Hematopoietic multipotent progenitor cell treated with erythropoietin and hydrocortisone succinate and interleukin-3 and kit ligand, for 4 days (in vitro differentiated cells): ENCODE measurements at places on chromosomes 13 and 19.
A peak's percentile ranks its signal among the peaks of the same experiment; 100 is the strongest.

DNA sequence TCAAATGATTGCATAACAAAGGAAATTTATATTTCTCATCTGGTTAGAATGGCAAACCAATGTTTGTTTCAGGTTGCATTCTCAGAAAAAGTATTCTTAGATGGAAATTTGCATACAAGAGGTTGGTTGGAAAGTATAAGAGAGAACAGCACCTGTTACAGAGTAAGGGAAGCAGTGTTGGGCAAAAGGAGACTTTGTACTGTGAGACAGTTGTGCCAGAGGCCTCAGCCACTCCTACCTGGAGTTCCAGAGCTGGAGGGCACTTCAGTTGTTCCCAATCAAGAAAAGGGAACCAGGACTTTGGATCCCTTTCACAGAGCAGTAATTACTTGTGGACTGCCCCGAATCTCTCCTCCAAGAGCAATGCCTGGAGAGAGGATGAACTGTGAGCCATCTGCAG is 81.8 kb downstream of the SPRY2 start:
- DNase-seq, result no peak

DNA sequence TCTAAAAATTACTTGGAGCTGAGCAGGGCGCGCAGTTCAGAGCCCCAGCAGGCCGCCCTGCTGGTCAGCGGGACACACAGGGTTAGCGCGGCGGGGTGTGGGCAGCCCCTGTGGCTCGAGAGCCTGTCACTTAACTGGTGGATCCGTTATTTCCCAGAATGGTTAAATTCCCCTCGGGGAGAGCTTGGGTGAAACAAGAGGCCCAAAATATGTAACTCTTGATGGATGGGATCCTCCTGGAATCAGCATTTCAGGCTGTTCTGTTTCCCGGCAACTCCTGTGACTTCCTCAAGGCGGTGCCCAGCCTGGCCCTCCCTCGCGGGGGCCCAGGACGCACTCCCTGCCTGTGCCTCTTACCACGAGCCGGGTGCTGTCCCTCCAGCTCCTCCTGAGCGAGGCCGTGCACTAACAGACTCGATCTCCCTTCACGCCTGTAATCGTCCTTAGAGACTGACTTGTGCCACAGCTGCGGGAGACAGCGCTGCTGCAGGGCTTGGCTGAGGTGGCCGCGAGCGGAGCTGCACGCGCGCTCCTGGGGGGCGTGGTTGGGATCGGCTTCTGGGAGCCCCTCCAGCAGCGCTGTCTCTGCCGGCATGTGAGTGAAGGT is 9.7 kb downstream of the PTBP1 start:
- DNase-seq, result no peak

DNA sequence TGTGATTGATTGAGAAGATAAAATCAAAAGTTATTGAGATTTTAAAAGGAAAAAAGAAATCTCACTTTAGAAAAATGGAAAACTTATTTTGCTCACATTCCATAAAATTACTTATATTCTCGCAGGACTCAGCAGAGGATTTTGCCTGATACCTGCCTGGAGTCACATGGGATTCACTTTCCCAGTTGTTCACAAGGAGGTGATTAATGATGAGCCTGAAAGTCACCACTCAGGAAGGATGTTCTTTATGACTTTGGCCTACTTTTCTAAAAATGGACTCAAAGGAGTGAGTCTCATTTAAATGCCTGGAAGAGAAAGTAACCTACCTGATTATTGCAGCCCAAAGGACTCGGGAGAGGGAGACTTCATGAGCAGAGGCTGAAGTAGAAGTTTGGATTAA is 34.5 kb upstream of the FAM216B start:
- DNase-seq, result no peak

- no peak for DNase-seq
These were observed 1077.3 kb upstream of the MIR17HG start for GRCh38 chr13:90270226-90270625.

- DNase-seq, result peak; percentile 66
These were observed 422 bp upstream of the MTUS2 start for GRCh38 chr13:28819735-28820098.

- no peak for DNase-seq
These were observed 12.9 kb downstream of the MYDGF start for GRCh38 chr19:4657262-4657661.

DNA sequence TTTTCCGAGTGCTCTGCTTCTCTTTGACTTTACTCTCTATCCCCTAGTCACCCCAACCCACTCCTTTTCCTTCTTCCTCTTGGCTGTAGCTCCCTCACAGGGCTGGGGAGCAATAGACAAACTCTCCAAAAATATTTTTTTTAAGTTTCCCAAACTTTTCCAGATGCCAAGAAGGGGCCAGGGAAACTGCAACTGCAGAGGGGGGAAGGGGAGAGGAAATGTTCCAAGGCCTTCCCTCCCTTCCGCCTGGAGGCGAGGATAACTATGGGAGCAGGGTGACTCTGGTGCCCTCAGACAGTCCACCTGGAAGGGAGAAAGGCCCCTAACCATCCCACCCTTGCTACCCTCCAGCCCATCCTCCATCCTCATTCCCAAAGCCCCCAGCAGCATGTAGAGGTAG is 49.4 kb downstream of the LYL1 start:
- no peak for DNase-seq

- no peak for DNase-seq
These were observed 329.8 kb downstream of the MYO16 start for GRCh38 chr13:108959234-108959633.

GRCh38 chr19:44741841-44742329 is 6.6 kb upstream of the BCL3 start:
- peak; percentile 97 for DNase-seq

DNA sequence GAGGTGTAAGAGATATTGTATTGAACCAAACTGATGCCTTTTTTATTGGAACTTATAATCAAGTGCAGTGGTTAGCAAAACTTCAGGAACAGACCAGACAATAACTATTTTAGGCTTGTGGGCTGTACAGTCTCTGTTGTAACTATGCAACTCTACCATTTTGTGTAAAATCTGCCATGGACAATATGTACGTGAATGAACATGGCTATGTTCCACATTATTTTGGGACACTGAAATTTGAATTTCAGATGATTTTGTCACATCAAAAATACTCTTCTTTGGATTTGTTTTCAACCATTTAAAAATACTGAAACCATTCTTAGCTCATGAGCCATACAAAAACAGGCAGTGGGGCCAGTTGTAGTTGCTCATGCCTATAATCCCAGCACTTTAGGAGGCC is 27.9 kb upstream of the PEG3 start:
- DNase-seq, result no peak

- peak; percentile 77 for DNase-seq
These were observed 12.4 kb downstream of the NOSIP start for GRCh38 chr19:49567861-49568441.

- no peak for DNase-seq
These were observed 72.1 kb downstream of the SLITRK1 start for GRCh38 chr13:83810136-83810535.

GRCh38 chr13:27035892-27036235 is 135.7 kb downstream of the USP12 start:
- DNase-seq, result no peak

DNA sequence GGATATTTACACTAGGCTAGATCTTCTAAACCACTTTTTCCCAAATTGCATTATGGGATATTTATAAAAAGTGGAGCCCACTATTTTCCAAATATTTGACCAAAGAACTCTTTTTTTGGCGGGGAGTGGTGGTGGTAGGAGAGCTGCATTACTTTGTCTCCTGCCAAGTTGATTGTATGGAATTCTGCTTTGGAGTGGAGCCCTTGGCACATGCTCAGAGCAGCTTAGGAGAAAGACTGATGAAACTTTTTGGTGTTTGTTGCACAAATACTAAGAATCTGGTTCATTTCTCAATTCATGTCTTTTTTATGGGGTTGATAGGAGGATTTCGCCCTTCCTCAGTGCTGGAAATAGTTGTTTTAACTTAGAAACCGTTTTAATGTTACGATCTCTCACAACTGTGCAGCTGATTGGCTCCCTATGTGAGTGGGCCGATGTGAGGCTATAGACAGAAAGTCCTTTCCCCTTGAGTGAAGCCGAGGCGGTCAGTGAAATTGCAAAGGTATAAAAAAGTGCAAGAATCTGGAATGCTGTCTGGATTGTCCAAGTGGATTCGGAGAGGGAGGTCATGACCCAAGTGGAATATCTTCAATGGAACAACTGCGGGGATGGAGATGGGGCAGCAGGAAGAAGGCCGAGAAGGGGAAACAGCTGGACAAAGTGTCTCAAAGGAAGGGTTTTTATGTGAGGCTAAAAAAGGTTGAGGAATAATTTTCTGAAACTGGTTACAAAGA is 415.9 kb downstream of the FGF9 start:
- DNase-seq, result no peak

GRCh38 chr13:39684531-39685137 is 29.2 kb downstream of the COG6 start:
- peak; percentile 88 for DNase-seq

DNA sequence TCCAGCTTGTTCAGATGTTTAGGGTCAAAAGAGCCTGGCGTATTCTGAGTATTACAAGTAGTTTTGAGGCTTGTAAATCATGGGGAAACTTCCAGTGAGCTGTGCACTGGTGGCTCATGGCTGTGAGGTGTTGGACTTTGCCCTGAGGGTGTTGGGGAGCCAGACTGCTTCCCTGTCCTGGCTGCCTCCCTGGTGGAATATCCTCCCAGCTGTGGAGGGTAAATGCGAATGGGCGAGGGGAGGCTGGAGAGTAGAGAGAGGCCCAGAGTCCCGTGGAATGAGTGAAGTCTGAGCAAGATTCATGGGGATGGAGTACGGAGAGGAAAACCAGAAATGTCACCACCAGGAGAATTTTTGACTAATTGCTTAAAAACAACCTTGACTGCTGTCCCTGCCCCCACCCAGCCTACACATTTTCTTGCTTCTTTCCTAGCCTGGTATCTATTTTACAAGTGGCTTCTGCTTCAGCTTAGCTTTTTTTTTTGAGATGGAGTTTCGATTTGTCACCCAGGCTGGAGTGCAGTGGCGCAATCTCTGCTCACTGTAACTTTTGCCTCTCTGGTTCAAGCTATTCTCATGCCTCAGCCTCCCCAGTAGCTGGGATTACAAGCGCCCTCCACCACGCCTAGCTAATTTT is 3.7 kb downstream of the SNRPA start:
- DNase-seq, result no peak

- no peak for DNase-seq
These were observed 7.0 kb upstream of the RNF6 start for GRCh38 chr13:26229080-26229615.

DNA sequence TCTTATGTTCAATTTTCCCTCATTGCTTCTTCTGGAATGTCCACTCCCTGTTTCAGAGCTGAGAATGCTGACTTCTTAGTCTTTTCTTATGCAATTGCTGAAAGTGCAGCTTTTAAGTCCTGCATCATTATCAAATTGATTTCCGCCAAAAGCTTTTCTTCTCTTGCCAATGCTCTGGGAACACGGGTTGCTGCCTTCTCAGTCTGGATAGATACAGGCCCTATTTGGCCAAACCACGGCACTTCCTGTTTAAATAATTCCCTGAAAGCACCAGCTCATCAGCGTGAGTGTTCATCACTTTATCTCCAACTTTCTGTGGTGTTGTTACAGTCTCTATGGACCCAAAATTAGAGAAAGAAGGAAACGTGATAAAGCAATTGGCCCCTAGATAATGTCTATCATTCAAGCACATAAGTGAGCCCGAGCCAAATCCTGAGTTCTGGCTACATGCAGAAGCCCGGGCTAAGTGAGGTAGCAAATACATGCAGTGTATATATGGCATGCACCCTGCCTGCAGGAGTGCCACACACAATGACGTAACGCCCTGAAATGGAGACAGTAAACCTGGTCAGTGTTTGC is 85.7 kb downstream of the CYSLTR2 start:
- peak; percentile 88 for DNase-seq

DNA sequence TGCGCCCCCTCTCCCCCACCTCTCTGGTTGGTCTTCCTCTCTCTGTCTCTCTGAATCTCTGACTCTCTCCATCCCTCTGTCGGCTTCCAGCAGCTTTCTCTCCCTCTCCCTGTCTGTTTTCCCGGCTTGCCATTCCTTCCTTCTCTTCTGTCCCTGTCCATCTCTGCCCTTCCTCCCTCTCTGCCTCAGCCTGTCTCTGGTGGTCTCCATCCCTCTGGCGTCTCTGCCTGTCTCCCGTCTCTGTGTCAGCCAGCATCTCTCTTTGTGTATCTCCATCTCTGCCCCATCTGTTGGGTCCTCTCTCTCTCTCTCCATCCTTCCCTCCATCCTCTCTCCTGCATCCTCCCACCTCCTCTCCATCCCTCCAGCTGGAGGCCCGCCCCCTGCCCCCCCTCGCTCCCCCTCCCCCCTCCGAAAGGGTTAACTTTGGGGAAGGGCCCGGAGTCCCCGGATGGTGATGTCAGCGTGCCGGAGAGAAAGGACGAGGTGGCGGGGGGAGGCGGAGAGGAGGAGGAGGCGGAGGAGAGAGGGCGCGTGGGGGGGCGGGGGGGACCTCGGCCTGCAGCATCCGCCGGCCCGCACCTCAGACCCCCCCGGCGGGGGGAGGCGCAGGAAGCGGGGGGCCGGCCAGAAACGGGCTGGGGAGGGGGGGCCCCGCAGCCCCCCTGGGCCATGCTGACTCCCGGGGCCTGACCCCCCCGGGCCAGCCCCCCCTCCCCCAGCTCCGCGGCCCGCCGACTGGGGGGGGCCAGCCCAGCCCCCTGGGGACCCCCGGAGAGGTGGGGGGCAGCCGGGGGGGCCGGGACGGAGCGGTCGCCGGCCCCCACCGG is at the start of gene BRSK1:
Gene BRSK1 (plus strand): TSS at position 450 of the 830 bp plus-strand sequence. CDS start 446 bp downstream, outside the sequence.
- no peak for DNase-seq

GRCh38 chr13:97212601-97213040 is 9.5 kb upstream of the MBNL2 start:
- DNase-seq, result peak; percentile 67

DNA sequence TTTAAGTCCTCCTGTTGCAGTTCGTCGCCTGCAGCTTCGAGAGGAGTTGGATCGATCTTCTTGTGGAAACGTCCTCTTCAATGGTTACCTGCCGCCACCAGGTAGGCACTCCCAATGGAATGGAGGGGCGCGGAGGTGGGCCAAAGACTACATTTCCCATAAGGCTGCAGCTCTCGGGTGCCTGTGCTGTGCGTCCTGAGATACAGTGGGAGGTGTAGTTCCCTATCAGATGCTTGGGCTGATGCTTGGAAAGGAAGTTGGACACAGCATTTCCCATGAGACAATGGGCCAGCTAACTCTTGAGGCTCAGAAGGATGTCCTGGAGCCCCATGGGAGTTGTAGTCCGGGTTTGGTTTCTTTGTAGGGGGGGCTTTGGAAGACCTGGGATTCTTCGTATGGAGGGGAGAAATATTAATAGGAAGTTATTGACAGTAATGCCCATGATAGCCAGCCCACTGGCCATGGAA is 1.8 kb downstream of the SHKBP1 start:
- DNase-seq, result peak; percentile 88
